ENCODE measurements at places on chromosomes 16 and 17.

DNA sequence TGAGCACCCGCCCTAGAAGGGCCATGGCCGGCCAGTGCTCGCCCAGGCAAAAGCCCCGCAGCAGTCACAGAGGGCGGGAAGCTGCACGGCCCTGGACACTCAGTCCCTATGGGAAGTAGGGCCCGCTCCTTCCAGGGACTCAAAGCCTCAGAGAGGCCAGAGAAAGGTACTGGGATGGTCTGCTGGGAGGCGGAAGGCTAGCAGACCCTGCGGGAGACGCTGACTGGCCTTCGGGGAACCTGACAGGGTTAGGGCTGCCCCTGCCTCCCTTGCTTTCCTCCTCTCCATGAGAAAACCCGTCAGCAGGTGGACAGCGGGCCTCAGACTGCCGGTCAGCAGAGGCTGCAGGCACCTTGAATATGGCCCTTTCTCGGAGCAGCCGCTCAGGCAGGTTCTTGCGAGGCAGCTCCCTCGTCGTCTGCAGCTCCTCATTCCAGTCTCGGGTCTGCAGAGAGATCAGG lies 11.5 kb downstream of the CLUH start:
- DNase-seq = no peak

- DNase-seq = no peak
Observed at GRCh38 chr16:35181422-35182030, 1722.1 kb downstream of the TP53TG3F start.

GRCh38 chr16:74521691-74522090 lies 85.2 kb downstream of the GLG1 start:
- no peak for DNase-seq

- DNase-seq = no peak
Observed at GRCh38 chr17:21034340-21035235, 8.2 kb downstream of the USP22 start.

GRCh38 chr17:56982312-56982711 lies 4.4 kb downstream of the SCPEP1 start:
- no peak for DNase-seq

GRCh38 chr16:56451753-56452689 lies 667 bp downstream of the OGFOD1 start:
- peak; percentile 37 for DNase-seq

DNA sequence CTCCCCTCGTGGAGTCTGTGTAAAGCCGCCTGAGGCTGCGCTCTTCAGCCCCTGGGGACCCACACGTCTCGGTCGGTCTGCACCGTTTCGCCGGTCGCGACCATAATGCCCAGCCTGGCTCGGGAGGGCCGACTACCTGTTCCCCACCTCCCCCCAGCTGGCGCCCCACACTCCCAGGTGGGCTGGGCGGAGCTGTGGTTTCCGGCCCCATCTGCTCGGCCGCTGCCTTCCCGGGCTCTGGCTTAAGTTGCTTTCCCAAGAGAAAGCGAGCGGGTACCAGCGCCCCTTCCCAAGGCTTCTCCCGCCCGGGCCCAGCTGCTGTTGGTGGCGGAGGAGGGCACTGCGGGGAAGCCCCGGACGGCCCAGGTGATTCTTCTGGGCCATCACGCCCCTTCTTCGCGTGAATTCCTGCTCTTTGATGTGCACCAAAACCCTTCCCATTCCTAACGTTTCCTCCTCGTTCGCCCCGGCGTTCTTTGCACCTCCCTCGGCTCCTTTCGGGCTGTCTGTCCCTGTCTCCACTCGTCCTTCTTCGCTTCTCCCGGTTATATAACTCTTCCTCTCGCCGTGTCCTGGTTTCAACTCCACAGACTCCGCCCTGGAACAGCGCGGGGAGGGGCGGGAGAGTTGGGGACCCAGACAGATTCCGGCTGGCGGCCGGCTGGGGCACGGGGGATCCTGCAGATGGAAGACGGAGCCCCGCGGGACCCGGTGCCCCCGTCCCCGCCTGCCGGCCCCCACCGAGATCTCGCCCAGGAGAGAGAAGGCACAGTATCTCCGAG lies 2.0 kb downstream of the KDM6B start:
- no peak for DNase-seq

- no peak for DNase-seq
Observed at GRCh38 chr16:67339453-67339852, 12.8 kb downstream of the LRRC36 start.

DNA sequence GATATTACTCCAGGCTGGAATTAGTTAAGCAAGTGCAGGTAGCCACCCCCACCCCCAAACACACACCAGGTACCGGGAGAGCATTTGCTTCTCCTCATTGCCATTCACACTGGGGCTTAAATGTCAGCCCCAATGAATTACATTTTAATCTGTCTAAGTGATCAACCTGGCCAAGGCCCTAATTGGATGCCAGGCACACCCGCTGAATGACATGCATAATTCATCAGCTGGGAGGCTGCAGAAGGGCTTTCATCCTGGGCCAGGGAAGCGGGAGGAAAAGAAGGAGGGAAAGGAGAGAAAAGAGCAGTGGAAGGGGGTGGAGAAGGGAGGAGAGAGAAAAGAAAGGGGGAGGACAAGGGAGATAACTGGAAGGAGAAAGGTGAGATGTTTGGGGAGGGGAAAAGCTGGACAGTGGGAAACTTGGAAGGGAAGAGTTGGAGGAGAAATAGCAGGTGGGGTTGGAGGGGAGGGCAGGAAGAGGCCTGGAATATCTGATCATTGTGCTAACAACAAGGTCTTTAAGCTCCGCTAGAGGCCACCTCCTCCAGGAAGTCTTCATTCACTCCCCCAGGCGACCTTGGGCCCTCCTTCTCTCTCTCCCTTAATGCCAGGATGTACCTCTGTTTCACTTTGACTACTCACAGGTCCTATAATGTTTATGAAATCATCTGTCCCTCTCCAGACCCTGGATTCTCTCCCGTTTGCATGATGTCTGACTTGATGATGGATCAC lies 40.1 kb upstream of the CES5A start:
- no peak for DNase-seq

DNA sequence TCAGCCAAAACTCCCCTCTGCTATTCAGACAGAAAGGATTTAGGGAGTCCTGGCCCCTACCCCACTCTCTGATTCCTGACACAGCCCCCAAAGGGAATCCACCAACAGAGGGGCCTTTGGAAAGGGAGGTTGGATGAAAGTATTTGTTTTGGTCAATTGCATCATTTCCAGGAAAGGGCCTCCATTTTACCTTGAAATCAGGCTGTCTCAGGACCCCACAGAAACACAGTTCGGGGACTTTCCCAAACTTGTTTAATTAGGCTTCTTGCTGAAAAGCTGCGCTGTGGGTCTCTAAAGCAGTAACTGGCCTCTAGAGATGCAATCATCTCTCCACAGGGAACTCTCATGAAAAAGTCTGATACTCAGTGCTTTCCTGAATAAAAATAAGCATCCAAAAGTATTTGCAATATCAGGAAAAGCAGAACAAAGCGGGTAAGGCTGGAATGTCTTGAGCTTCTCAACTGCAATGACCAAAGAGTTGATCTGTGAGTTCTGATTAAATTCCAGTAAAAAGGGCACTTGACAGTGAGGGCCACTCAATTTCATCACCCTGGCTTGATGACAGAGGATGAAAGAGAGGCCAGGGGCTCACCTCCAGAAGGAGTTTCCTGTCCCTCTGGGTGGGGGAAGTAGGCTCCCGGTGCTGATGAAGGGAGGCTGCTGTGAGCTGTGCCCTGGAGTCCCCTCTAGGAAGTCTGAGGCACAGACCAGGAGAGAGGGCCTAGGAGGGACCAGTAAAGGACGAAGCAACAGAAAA lies 36.3 kb downstream of the LYRM9 start:
- no peak for DNase-seq

- DNase-seq = no peak
Observed at GRCh38 chr17:34341916-34342315, 14.4 kb upstream of the CCL13 start.

- DNase-seq = no peak
Observed at GRCh38 chr17:43679911-43680310, 18.2 kb upstream of the MEOX1 start.

- DNase-seq = no peak
Observed at GRCh38 chr16:73176577-73177013, 128.7 kb upstream of the ZFHX3 start.

GRCh38 chr17:69828087-69828486 lies 246.9 kb upstream of the KCNJ16 start:
- DNase-seq = no peak

DNA sequence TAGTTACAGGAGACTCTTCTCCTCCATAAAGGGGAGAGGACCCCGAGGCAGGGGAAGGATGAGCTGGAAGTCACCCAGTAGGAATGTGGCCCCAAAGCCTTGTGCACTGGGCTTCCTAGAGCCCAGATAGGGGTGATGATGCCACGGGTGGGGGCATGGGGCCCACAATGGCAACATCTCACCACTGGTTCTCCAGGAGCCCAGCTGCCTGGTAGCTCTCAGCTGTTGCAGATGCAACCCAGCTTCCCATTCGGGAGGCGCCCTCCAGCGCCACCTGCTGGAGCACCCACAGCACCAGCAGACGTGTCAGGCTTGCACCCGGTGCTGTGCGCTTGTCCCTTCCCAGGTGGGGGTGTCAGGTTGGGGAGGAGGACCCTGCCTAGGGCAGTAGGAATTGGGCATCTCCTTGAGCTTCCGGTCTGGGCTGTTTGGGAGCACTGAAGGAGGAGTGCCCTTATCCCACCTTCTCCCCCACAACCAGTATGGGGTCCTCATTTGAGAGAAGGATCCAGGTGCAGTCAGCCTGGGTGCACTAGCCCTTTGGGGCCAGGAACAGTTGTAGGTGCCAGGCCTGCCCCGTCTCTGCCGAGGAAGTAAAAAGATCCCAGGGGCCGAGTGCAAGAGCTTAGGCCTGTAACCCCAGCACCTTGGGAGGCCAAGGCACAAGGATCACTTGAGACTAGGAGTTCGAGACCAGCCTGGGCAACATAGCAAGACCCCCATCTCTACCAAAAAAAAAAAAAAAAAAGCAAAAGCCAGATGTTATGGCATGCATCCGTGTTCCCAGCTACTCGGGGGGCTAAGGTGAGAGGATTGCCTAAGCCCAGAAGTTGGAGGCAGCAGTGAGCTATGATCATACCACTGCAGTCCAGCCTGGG lies 14.4 kb downstream of the CDIPT start:
- no peak for DNase-seq

DNA sequence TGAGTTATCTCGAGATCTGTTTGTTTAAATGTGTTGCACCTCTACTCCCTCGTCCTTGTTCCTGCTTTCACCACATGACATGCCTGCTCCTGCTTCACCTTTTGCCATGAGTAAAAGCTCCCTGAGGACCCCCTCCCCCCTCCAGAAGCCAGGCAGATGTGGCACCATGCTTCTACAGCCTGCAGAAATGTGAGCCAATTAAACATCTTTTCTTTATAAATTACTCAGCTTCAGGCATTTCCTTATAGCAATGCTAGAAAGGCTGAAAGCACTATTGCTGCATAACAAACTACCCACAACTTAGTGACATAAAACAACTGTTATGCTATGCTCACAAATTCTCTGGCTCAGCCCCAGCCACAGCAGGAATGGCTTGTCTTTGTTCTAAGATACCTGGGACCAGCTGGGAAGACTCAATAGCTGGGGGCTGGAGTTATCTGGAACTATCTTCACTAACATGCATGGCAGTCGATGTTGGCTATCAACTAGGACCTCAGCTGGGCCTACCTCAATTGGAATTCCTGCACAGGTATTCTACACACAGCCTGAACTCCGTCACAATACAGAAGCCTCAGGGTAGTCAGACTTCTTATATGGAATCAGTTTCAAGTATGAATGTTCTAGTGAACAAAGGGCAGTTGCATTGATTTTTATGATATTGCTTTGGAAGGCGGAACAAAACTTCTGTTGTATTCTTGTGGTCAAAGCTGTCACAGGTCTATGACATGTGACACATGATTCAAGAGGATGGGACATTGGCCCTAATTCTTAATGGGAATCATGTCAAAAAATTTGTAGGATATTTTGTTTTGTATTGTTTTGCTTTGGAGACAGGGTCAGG lies 186.0 kb upstream of the PIRT start:
- no peak for DNase-seq

GRCh38 chr16:23826528-23827045 lies 9.2 kb upstream of the PRKCB start:
- no peak for DNase-seq

DNA sequence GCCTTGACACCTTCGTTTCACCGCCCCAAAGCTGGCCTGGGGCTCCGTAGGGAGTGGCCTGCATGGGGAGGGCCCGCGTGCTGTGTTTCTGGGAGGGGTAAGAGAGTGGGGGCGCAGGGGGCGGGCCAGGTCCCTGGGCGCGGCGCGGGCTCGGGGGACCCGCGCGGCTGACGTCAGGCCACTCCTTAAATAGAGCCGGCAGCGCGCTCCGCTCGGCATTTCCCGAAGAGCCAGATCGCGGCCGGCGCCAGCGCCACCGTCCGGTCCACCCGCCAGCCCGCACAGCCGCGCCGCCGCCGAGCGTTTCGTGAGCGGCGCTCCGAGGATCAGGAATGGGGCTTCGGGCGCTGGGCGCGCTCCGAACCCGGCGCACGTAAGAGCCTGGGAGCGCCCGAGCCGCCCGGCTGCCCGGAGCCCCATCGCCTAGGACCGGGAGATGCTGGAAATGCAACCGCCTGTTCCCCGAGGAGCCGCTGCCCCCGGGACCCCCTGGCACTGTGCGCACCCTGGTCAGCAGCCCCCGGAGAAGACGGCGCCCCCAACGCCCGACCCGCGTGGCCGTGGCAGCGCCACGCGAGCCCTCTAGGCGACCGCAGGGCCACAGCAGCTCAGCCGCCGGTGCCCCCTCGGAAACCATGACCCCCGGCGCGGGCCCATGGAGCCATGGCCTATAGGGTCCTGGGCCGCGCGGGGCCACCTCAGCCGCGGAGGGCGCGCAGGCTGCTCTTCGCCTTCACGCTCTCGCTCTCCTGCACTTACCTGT lies at the start of gene HS3ST2:
Gene HS3ST2, plus strand, starts transcription at position 215 of the 763 bp plus-strand sequence. Its CDS starts 449 bp downstream, at position 664.
- DNase-seq = peak; percentile 43

GRCh38 chr17:57522042-57523005 lies 222.8 kb downstream of the CCDC182 start:
- DNase-seq = no peak

DNA sequence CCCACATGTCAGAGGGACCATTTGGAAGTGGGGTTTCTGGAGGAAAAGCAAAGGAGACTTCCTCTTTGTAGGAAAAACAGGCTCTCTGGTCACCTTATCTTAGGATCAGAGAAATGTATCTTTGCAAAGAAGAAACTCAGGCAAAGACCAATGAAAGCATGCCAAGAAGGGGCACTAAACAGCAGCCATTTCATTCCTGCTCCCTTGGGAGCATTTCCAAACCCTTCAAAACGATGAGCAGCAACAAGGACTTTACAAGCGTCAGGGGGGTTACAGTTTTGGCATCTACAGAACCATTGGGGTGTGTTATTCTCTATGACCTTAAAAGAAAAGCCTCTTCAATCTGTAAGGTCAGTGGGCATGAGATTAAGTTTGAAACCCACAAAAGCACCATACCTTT lies 122.8 kb downstream of the SMG6 start:
- no peak for DNase-seq

DNA sequence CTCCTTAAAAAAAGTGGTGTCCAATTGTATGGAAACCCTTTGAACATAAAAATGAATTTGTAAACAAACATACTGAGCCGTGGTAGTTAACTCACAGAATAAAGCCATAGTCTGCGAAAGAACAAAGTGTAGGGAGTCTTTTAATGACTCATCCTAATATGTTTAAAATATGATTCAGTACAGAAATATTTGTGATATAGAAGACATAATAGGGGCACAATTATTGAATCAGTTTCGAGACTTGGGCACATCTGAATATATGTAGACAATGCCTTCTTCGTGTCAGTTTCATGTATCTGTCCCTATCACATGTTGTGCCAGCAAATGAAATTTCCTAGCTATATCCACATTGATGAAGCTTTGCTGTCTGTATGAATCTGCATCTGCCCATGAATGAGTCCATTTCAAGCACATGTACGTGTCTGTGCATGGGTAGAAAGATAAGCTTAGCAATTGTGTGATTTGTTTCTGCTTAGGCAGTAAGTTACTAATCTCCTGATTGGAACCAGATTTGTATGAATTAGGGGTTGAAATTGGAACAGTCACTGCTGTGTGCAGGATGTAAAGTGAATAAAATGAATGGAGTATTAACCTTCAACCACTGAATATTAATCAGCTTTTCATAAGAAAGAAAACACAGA lies 112.5 kb upstream of the SOX9 start:
- DNase-seq = no peak
